Hepatocyte (in vitro differentiated cells): ENCODE measurements at places on chromosomes 5 and 9.

DNA sequence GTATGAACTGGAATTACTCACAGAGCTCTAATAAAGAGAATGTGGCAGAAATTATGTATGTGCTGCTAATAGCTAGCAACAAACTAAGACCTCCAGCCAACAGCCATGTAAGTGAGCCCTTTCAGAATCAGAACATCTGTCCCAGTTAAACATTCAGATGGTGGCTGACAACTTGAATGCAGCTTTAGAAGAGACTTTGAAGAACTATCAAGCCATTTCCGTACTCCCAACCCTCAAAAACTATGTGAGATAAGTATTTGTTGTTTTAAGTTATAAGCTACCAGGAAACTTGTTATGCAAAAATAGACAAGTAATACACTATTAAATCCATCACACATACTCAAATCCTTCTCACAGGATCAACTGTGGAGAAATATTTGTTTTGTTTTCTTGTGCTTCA is 205.2 kb upstream of the EDIL3 start:
- no peaks in the 10 kb centered on the region for H3K4me1 ChIP-seq
- H3K4me3 ChIP-seq: no peak overlapping the region
- no peaks in the 10 kb centered on the region for H3K27me3 ChIP-seq
- no peak overlapping the region for H3K27ac ChIP-seq
- H3K36me3 ChIP-seq: no peaks in the 10 kb centered on the region

GRCh38 chr5:120052916-120053828 is 410.9 kb upstream of the PRR16 start:
- no peaks in the 10 kb centered on the region for H3K36me3 ChIP-seq
- no peak for DNase-seq
- H3K27ac ChIP-seq: no peak overlapping the region
- H3K27me3 ChIP-seq: no peaks in the 10 kb centered on the region
- no peak overlapping the region for H3K4me3 ChIP-seq

GRCh38 chr5:101206534-101206933 is 303.5 kb upstream of the ST8SIA4 start:
- no peak overlapping the region for H3K4me3 ChIP-seq
- H3K4me1 ChIP-seq: no peaks in the 10 kb centered on the region
- H3K36me3 ChIP-seq: no peaks in the 10 kb centered on the region
- no peak for DNase-seq
- no peaks in the 10 kb centered on the region for H3K27me3 ChIP-seq
- H3K27ac ChIP-seq: no peak overlapping the region

GRCh38 chr9:80400624-80401230 is 829.0 kb downstream of the TLE4 start:
- no peak for DNase-seq
- no peak overlapping the region for H3K27ac ChIP-seq
- no peaks in the 10 kb centered on the region for H3K4me1 ChIP-seq
- no peaks in the 10 kb centered on the region for H3K27me3 ChIP-seq

DNA sequence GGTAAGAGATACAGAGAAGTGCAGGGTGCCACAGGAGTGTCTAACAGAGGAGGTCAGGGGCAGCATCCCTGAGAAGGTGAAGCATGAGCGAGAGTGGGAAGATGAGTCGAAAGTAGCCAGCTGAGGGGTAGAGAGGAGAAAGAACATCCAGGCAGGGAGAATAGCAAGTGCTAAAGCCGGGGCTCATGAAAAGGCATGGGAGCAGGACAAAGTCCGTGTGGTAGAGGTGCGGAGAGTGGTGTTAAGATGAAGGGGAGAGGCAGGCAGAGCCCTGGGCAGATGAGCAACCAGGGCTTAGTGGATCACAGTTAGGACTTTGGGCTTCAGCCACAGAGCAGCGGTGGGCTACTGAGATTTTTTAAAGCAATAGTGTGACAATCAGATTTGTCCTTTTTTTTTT is 10.5 kb downstream of the SLC22A5 start:
- no peaks in the 10 kb centered on the region for H3K27me3 ChIP-seq
- no peak overlapping the region for H3K4me3 ChIP-seq
- DNase-seq: no peak
- peaks cover 4% of the 10 kb centered on the region for H3K4me1 ChIP-seq

DNA sequence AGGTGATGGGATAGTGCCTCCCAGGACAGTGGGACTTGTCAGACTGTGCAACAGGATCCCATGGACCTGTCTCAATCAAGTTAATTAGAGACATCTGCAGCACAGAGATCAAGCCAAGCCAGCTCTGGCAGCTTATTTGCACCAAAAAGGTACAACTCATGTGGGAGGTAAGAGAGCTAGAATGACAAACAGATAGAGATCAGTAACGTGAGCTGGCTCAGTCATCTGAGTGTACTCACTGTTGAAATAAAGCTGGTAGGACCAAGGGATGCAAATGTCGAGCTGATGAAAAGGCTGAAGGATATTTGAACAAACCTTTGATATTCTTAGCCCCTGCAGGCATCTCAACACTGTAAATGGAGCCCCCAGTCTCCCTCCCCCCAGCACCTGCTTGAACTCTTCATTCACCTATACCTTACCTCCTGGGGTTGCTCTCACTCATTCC is 198.1 kb downstream of the EFNA5 start:
- H3K27ac ChIP-seq: no peak overlapping the region
- H3K4me1 ChIP-seq: peaks cover 19% of the 10 kb centered on the region
- no peak overlapping the region for H3K4me3 ChIP-seq
- no peaks in the 10 kb centered on the region for H3K27me3 ChIP-seq

GRCh38 chr9:136784997-136785361 is 6.2 kb upstream of the TMEM141 start:
- no peaks in the 10 kb centered on the region for H3K27me3 ChIP-seq
- DNase-seq: peak; percentile 72
- peaks cover 37% of the 10 kb centered on the region for H3K4me1 ChIP-seq
- no peak overlapping the region for H3K27ac ChIP-seq
- no peak overlapping the region for H3K4me3 ChIP-seq

DNA sequence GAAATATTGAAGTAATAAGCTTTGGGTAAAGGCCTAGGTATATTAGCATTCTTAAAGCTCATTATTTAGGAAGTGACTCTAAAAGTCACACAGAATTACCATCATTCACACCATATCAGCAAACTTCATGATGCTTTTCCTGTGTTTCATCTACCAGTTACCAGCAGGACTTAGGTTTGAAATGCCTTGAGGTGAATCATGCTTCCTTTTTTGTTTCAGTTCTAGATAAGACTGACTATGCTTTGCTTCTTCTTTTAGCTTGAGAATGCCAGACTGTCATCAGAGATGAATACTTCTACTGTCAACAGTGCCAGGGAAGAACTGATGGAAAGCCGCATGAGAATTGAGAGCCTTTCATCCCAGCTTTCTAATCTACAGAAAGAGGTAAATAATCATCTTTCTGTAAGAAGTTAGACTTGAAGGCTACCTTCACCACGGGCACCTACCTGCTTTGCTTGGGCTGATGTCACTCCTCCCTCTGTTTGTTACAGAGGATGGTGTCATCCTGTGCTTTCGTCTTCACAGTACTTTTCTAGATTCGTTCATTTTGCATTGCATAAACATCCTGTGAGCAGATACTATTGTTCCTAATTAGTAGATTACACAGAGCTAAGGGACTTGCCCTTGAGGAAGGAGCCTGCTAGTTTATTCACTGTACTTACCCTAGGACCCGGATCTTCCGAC is 34.7 kb downstream of the LMNB1 start:
- no peaks in the 10 kb centered on the region for H3K27me3 ChIP-seq
- H3K4me1 ChIP-seq: no peaks in the 10 kb centered on the region
- H3K4me3 ChIP-seq: no peak overlapping the region
- no peak for DNase-seq

DNA sequence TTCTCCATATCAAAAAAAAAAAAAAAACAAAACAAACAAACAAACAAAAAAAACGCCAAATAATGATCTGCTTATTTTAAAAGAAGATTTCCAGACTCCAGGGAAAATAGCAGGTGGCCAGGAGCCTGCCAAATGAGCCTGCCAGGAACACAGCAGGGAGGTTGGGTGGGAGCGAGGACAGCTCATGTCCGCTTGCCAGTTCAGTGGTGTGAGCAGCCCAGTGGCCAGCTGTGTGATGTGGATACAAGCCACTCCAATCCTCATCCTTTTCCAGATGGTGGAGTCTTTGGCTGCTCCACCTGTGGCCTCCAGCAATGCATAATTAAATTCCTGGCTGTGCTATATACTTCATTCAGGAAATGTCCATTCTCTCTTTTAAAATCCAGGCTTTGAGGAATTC is 1025.1 kb upstream of the C9orf72 start:
- DNase-seq: no peak
- no peaks in the 10 kb centered on the region for H3K36me3 ChIP-seq
- no peaks in the 10 kb centered on the region for H3K27me3 ChIP-seq
- no peak overlapping the region for H3K27ac ChIP-seq
- no peaks in the 10 kb centered on the region for H3K4me1 ChIP-seq
- no peak overlapping the region for H3K4me3 ChIP-seq
